ENCODE measurements at places on chromosomes 6 and 20. TPM values are rescaled to one million over a fixed set of nuclear protein-coding genes. Genes with fewer than 3 reads are reported as not detected.

The BPIFA1 gene
- total RNA-seq, result not detected

The ARFGEF3 gene
- total RNA-seq, result 65.7 TPM

The RAET1G gene
- not detected for total RNA-seq

The MTFR2 gene
- 0.94 TPM for total RNA-seq

The TAP1 gene
- 7.5 TPM for total RNA-seq

DNA sequence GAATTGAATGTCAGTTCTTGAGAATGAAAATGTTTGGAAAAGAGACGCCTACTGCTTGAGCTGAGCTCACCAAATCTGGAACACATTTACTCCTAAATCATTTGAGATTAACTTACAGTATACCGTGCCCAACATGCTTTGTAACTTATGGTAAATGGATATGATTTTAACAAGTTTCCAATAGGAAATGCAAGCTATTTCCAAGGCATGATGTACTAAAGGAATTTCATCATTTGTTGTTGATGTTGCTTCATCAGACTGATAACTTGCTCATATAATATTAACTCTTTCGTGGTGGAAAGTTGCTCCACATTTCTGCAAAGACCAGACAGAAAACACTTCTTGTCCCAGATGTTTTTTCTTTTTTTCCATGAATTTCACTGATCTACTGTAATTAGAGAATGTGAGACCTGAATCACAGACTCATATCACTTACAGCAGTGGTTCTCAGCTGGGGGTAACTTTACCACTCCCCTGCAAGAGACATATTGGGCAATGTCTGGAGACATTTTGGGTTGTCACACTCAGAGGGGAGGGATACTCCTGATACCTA is 116.6 kb upstream of the TRAF3IP2 start:
- DNase-seq, result no peak

DNA sequence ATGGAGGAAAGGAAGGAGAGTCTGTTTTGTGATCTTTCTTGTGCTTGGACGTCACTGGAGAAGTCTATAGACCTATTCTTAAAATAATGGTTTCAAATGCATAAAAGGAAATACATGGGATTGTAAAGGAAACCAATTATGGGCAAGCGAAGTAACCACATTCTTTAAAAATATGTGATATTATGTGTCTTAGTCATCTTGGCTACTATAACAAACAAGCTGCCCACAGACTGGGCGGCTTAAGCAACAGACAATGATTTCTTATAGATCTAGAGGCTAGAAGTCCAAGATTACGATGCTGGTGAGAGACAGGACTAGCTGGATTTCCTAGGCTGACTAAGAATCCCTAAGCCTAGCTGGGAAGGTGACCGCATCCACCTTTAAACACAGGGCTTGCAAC is 49.4 kb upstream of the CD83 start:
- no peak for DNase-seq

GRCh38 chr6:36581716-36582115 is 12.4 kb upstream of the SRSF3 start:
- DNase-seq, result no peak
